HTR-8/SVneo (cell line): ENCODE measurements at places on chromosomes 3 and 15.

GRCh38 chr3:13581485-13582365 lies 32.8 kb downstream of the FBLN2 start:
- no peak for DNase-seq

DNA sequence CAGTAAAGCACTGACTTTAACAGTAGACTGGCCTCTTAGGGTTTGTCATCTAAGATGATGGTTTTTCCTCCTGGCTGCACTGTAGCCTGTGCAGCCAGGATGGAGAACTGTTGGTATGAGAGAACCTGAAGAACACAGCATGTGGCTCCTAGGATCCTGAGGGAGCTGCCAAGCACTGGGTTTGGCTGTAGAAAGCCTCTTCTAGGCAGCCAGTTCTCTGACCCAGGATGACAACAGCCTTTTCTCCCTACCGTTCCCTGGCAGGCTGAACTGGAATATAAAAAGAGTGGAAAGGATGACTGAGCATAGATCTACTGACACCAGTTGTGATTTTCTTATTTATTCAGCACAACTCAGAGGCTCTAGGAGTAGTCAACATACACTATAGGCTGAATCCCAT lies 34.3 kb upstream of the MANF start:
- no peak for DNase-seq

DNA sequence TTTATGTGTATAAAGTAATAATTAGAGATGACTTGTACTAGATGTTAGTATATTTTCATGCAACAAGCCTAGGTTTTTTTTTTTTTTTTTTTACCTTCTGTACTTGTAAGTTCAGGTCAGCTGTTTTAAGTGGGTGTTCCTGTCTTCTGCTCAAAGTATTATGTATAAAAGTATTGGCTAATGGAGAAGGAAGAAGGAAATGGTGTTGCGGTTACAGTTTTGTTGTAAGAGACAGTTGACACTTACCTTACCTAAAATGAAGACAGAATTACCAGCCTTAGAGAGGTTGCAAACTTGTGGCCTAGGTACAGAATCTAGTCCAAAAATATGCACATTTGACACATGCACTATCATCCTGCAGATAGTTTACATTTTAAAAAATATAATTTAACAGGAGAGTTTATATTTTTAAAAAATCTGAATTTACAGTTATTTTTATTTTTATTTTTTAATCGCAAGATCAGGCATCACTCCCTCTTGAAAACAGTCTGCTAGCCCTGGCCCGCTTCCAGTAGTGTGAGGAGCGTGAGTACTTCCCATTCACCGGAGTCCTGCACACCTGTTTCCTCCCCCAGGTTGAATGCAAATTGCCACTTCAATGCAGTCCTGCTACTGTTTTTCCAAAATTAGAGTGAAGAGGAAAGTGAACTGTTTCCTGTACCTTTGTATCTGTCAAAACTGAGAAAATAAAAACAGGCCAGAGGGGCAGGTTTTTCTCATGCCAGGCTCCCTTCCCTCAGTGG lies 224.3 kb upstream of the SOX2 start:
- no peak for DNase-seq

DNA sequence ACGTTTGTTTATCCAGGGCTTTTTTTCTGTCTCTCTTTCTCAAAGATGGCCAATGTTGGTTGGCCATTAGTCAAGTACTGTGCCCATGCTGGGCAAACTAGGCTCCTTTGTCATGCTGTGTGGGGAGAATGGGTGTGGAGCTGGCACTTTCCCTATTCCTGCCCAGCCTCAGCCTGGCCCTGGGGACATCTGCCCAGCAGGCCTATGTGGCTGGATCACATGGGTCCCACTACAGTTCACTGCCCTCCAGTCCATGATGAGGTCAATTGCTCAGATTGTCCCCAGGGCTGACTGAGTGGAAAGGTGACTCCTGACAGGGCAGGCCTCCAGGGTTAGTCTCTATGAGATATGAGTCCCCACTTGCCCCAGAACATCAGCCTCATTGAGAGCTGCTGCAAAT lies 54.4 kb upstream of the HERC1 start:
- DNase-seq, result no peak

- DNase-seq, result peak; percentile 85
These were observed 63.2 kb upstream of the SPPL2A start for GRCh38 chr15:50828610-50829206.

- DNase-seq, result peak; percentile 10
These were observed 96.6 kb upstream of the PLXND1 start for GRCh38 chr3:129702934-129703712.
